ENCODE measurements at places on chromosomes 7 and 10.

GRCh38 chr7:25727876-25728275, 424.1 kb upstream of the NFE2L3 start:
- no peaks in the 10 kb centered on the region for H3K27me3 ChIP-seq
- H3K27ac ChIP-seq = no peak overlapping the region
- peaks cover 35% of the 10 kb centered on the region for H3K4me1 ChIP-seq
- no peak overlapping the region for H3K4me3 ChIP-seq
- no peaks in the 10 kb centered on the region for H3K36me3 ChIP-seq

DNA sequence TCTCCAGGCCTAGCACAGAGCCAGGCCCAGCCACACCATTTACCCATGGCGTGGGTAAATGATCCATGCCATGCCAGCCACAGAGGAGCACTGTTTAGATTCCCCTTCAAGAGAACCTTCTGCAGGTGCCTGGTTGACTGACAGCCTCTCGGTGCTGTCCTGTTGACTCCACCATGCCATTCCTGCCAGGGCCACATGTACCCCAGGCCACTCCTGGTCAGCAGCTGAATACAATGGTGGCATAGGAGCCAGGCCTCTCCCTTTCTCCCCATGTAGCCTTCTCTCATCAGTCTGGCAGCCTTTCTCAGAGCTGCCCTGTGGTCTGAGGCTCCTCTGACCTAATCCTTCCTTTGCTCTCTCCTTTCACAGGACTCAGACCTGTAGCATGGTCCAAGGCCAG, 39.2 kb upstream of the GPAM start:
- no peak overlapping the region for H3K27ac ChIP-seq
- no peak overlapping the region for H3K4me3 ChIP-seq
- DNase-seq = no peak
- H3K4me1 ChIP-seq = no peaks in the 10 kb centered on the region
- no peaks in the 10 kb centered on the region for H3K27me3 ChIP-seq

GRCh38 chr10:22669163-22669711, 45.1 kb downstream of the PIP4K2A start:
- no peak for DNase-seq
- peaks cover 77% of the 10 kb centered on the region for H3K4me1 ChIP-seq
- H3K27ac ChIP-seq = peak overlapping the region; percentile 33
- no peaks in the 10 kb centered on the region for H3K27me3 ChIP-seq
- H3K4me3 ChIP-seq = no peak overlapping the region
- no peaks in the 10 kb centered on the region for H3K36me3 ChIP-seq

DNA sequence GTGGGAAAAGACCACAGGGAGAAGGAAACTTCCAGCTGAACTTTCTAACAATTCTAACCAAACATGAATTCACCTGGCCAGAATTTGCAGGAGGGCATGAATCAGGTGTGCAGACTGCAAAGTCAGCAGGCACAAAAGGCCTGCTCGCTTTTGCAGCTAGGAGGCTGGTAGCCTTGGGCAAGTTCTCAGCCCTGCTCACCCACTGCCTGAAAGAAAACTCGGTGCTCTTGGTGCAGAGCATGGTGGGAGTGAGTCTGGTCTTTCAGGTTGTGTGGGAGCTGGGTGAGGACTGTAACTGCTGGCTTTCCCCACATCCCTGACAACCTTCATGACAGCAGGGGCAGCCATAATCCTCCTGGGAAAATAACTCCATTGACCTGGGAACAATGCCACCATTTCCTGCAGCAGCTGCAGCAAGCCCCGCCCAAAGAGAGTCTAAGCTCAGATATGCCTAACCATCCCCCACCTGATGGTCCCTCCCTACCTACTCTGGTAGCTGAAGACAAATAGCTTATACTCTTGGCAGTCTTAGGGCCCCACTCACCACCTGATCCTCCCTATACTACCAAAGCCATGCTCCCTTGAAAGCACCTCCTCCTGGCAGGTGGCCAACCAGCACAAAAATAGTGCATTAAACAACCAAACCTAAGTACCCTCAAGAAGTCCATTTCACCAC, 31.6 kb downstream of the ZNF117 start:
- H3K27me3 ChIP-seq = no peaks in the 10 kb centered on the region
- H3K27ac ChIP-seq = no peak overlapping the region
- no peaks in the 10 kb centered on the region for H3K4me1 ChIP-seq
- H3K4me3 ChIP-seq = no peak overlapping the region
- no peaks in the 10 kb centered on the region for H3K36me3 ChIP-seq
- DNase-seq = peak; percentile 58

- no peak for DNase-seq
- H3K27ac ChIP-seq = no peak overlapping the region
- no peaks in the 10 kb centered on the region for H3K36me3 ChIP-seq
- no peaks in the 10 kb centered on the region for H3K27me3 ChIP-seq
Measured at GRCh38 chr7:138608275-138608674, 92.9 kb downstream of the SVOPL start.

GRCh38 chr7:55192723-55193122, 172.4 kb upstream of the LANCL2 start:
- DNase-seq = no peak
- H3K36me3 ChIP-seq = no peaks in the 10 kb centered on the region
- H3K4me3 ChIP-seq = no peak overlapping the region
- H3K4me1 ChIP-seq = peaks cover 53% of the 10 kb centered on the region

GRCh38 chr7:81925530-81925929, 155.7 kb upstream of the HGF start:
- no peaks in the 10 kb centered on the region for H3K27me3 ChIP-seq
- no peak overlapping the region for H3K27ac ChIP-seq
- no peak overlapping the region for H3K4me3 ChIP-seq

All from GM23338 (cell line).